ENCODE measurements at places on chromosomes 5 and 9. TPM values are rescaled to one million over a fixed set of nuclear protein-coding genes. Genes with fewer than 3 reads are reported as not detected.

The GABRA6 gene
- not detected for polyA plus RNA-seq

The DPYSL3 gene
- polyA plus RNA-seq: 139 TPM

The FGF1 gene
- polyA plus RNA-seq: 6.3 TPM

The LRRC70 gene
- 0.71 TPM for polyA plus RNA-seq

The FRRS1L gene
- polyA plus RNA-seq: 0.14 TPM

The IRF1 gene
- 30.0 TPM for polyA plus RNA-seq

The FSTL4 gene
- 0.20 TPM for polyA plus RNA-seq

All from AG04450 (cell line).